ENCODE measurements at places on chromosomes 16 and 17.
A peak's percentile ranks its signal among the peaks of the same experiment; 100 is the strongest.

DNA sequence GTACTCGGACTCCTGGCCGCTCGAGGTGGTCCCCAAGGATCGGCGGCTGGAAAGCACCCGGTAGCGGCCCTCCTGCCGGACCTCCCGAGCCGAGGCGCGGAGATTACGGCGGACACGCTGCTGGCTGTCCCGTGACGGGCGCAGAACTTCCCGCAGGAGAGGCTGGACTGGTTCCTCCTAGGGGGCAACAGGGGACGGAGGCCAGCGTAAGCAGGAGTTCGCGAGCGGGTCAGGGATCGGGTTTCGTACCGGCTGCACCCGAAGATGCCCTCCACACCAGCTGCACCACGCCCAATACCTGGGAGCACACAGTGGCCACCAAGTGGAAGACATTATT, 341 bp downstream of the SLC7A6OS start:
- DNase-seq = no peak

GRCh38 chr17:71987634-71988033, 133.2 kb upstream of the SOX9 start:
- DNase-seq = no peak

- DNase-seq = no peak
Observed at GRCh38 chr16:26344240-26344776, 652.5 kb downstream of the HS3ST4 start.

GRCh38 chr17:49880291-49881053, 32.6 kb upstream of the TAC4 start:
- peak; percentile 40 for DNase-seq

- DNase-seq = no peak
Observed at GRCh38 chr16:22751685-22752084, 62.3 kb upstream of the HS3ST2 start.

GRCh38 chr17:18093616-18094408, 6.1 kb downstream of the DRG2 start:
- no peak for DNase-seq

DNA sequence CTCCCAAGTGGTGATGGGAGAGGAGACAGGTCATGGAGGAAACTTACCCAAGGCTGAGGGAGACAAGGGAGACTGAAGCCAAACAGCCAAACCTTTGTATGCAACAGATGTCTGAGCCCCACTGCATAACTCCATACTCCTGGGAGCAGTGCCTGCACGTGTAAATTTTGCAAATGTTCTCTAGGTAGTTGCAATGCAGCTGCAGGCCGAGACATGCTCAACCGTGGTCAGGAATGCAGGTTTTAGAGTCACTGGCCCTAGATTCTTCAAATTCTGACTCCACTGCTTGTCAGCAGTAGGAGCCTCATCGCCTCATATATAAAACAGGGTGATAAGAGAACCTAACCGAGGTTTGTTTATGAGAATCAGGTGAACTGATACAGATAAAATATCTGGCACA, 11.5 kb downstream of the DYNLRB2 start:
- no peak for DNase-seq

DNA sequence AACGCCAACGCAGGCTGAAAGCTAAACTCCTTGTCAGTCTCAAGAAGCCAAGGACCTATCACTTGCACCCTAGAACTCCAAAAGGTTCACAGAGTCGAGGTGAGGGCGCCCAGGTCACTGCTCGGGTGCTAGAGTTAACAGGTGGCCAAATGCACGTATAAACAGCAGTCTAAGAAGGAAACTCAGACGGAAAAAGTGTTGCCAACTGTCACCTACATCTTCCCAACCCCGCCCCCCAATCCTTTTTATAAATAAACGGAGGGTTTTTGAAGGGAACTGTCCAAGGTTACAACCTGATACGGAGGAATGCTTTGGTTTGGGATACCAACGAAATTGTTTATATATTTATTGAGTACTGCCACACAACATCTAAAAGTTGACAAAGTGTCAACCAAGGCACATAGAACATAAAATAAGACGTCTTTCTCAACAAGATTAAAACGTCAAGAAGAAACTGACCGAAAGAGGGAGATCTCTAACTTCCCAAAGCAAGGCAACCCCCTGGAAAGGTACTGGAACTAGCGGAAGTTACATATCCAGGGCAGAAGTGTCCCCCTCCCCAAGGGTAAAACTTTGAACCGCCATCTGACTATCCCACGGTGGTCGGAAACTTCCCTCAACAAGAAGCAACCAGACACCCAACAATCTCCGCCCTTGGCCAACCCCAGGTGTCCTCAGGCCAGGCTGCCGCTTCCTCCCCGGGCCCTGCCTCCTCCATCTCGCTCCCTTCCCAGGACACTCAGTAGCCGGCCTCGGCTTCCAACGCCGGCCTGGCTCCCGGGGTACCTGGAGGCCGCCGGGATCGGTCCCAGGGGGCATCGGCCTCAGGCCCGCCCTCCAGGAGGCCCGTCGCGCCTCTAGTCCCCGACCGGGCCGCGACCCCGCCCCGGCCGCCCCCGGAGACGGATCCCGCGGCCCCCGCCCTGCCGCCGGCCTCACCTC, 982 bp downstream of the SPAG9 start:
- no peak for DNase-seq

DNA sequence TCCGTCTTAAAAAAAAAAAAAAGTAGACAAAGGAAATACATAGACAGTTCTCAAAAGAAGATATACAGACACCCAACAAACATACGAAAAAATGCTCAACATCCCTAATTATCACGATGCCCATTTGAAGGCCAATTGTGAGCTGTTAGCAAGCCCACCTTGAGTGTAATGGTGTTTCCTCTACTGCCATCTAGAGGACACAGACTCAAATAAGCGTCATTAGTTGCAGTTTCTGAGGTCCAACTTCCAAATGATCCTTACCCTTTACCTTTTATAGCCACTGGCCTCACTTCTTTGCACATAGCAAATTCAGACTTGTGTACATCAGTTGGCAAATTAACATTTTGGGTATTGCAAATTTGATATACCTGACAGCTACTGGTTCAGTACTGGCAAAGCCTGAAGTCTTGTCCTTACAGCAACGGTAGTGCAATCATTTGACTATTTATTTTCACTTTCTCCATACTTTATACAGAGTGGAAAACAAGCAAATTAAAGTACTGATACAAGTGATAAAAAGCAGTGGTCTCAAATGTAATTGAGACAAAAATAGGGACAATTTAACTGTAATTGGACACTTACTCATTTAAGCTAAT, 536.3 kb upstream of the EEF2KMT start:
- no peak for DNase-seq

- no peak for DNase-seq
Observed at GRCh38 chr16:67814567-67814966, 7.9 kb downstream of the TSNAXIP1 start.

DNA sequence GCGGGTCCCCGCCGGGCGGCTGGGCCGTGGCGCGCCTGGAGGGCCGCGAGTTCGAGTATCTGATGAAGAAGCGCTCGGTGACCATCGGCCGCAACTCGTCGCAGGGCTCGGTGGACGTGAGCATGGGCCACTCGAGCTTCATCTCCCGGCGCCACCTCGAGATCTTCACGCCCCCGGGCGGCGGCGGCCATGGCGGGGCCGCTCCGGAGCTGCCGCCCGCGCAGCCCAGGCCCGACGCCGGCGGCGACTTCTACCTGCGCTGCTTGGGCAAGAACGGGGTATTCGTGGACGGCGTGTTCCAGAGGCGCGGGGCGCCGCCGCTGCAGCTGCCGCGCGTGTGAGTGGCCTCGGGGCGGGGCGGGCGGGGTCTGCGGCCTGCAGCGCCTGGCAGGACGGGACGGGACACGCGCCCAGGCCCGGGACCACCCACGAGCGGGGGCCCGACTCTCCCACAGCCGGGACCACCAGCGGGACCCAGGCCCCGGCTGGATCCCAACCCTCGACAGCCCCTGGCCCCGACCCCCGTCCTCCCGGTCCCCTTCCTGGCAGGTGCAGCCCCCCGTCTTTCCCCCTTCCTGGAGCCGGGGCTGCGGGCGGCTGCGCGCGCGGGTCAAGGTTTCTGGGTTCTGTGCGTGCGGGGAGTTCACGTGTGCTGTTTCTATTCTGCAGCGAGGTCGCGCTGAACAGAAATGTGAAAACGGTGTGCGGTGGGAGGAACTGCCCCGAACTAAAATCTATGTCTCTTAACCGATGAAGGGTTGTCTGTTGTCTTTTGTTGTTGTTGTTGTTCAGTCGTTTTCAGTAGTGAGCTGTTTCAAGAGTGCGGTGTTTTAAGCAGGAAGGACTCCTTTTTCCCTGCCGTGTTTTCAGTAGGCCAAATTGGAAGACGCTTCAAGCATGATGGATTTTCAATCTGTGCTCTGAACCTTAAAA, 705 bp downstream of the FOXK2 start:
- DNase-seq = peak; percentile 26

DNA sequence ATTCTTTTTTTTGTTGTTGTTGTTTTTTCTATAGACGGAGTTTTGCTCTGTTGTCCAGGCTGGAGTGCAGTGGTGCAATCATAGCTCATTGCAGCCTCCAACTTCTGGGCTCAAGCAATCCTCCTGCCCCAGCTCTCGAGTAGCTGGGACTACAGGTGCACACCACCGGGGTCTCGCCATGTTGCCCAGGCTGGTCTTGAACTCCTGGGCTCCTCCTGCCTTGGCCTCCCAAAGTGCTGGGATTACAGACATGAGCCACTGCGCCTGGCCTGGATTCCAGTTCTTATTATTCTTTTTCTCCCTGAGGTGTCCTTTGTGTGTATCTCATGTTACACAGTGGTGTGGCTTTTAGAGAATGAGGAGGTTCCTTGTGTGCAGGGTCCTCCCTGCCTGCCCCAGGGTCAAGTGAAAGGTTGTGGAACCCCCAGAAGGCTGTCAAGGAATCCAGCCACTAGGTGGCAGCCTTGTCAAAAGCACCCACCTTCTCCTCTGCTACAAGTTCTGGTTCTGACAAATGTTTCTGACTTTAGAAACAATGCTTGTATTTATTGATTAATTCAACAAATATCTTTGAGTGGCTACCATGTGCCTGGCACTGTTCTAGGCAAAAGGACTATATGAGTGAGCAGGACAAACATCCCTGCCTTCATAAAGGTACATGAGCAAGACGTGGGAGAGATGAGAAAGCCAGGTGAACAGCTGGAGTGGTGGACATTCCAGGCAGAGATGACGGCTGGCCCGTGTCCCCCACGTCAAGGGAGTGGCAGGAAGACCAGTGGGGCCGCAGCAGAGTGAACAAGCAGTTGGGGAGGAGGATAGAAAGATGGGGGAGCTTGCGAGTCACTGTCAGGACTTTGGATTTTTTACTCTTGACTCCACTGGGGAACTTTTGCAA, 112.4 kb downstream of the SPECC1 start:
- DNase-seq = peak; percentile 51

DNA sequence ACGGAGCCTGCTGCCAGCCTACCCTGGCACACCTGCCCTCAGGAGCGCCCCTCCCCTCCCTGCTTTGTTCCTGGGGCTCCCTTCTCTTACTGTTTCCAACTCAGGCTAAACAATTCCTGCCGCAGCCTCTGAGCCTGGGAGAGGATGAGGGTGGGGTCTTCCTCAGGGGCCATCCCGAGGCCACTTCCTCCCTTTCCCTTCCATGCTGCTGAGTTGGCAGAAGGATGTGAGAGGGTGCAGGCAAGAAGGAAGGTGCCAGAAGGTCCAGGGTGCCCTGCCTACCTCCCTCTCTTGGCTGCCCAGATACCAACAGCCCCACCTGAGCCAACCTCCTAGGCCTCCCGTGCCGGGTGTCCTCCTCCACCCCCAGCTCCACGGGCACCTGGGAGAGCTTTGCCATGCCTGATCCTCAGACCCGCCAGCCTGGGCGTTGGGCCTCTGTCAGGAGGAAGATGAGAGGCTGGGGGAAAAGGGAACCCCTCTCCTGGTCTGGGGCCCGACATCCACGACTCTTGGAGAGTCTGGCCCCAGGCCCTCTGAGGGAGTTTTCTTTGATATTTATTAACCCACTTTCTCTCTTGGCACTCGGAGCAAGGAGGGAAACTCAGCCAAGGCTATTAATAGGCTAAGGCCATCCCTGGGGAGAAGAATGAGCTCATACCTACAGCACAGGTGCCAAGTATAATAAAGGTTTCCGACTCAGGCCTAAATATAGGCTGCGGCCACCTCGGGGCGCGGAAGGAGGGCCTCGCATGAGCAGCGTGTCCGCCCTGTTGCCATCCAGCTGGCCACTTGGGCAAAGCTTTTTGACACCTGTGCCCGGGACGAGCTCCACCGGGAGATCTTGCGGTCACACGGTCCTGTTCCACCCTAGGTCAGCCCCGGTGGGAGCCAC, 232.0 kb downstream of the ENGASE start:
- DNase-seq = no peak

- DNase-seq = no peak
Observed at GRCh38 chr16:50265716-50266336, 525 bp upstream of the ADCY7 start.

GRCh38 chr17:79087428-79088143, 13.0 kb downstream of the ENGASE start:
- peak; percentile 61 for DNase-seq

Data from T follicular helper cell (primary cell).